Trophoblast cell (in vitro differentiated cells and primary cell): ENCODE measurements at places on chromosomes 12 and 14.

DNA sequence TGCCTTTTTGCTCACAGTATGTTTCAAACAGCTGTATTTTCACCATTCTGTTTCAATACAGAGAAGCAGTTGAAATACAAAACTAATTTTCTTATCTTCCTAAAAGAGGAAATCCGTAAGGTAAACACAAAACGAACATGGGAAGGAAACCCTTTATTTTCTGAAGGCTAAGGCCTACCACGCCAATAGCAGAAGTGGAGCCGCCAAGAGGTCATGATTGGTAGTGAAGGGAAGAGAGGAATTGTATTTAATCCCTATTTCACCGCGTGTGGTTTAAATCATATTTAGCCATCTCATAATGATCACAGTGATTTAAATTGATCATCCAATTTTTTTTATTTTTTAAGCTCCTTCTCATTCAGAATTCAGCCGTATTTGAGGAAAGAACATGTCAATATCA, 398.2 kb downstream of the PRKD1 start:
- no peak for DNase-seq

- DNase-seq, result no peak
These were observed 780 bp downstream of the SERPINA4 start for GRCh38 chr14:94562022-94562421.

DNA sequence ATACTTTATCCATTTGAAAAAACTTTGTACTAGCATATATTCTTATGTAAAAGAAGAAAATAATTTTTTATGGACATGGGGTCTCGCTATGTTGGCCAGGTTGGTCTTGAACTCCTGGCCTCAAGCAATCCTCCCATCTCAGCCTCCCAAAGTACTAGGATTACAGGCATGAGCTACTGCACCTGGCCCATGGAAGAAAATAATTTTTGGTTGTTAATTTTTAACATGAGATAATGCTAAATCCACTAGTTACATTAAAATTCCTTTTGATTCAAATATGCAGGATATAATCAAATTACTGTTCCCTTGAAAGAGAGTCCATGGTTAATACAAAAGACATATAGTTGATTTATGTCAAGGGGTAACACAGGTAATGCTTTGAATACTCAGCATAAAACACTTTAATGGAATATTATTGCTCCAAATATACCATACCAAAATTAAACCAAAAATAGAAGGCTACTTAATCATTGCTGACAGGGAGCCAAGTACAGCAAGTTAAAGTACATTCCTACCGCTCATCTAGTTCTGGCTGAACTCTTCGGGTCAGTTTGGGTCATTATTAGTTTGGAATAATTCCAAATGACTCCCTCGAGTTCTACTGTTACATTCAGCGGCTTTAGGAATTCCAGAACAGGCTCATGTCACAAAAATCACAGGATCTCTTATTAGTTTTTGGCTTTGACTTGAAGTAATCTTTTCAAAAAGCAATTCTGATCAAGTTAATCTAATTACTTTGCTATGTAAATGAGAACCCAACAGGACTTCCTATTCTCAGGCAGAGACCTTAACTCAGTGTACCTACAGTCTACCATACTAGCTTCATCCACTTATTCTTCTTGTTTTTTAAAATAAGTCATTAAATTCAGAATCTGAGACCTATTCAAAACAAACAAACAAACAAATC, 6.1 kb downstream of the SOS2 start:
- DNase-seq, result no peak

DNA sequence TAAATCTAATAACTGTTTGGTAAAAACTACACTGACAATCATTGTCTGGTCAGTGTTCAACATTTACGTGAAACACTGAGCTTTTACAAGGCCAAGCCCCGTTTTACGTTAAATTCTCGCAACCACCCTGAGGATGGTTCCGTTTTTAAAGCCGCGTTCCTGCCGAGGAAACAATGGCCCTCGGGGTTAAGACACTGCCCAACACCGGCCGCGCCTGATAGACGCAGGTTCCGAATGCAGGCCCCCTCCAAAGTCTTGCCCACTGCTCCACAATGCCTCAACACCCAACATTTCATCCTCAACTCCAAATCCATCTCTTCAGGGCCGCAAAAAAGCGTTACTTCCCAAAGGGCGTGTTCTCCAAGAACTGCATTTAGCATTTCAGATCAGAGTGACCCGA, 953 bp upstream of the SNRPF start:
- DNase-seq, result no peak

DNA sequence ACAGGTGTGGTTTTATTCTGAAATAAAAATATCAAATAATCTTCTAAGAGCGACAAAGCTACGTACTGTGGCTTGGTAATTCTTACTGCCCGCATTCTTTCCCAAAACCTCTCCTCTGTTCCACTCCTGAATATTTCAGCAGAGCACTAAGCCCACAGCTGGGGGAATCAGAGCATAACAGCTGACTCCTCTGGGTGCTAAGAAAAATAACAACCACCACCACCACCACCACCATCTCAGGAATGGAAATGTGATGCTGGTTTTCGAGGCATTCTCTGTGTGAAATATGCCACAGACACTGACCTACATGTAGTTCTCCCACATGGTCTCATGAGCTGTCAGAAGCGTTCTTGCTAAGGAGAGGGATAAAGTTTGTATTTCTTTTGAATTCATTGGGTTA, 183.7 kb downstream of the BMP4 start:
- peak; percentile 62 for DNase-seq

DNA sequence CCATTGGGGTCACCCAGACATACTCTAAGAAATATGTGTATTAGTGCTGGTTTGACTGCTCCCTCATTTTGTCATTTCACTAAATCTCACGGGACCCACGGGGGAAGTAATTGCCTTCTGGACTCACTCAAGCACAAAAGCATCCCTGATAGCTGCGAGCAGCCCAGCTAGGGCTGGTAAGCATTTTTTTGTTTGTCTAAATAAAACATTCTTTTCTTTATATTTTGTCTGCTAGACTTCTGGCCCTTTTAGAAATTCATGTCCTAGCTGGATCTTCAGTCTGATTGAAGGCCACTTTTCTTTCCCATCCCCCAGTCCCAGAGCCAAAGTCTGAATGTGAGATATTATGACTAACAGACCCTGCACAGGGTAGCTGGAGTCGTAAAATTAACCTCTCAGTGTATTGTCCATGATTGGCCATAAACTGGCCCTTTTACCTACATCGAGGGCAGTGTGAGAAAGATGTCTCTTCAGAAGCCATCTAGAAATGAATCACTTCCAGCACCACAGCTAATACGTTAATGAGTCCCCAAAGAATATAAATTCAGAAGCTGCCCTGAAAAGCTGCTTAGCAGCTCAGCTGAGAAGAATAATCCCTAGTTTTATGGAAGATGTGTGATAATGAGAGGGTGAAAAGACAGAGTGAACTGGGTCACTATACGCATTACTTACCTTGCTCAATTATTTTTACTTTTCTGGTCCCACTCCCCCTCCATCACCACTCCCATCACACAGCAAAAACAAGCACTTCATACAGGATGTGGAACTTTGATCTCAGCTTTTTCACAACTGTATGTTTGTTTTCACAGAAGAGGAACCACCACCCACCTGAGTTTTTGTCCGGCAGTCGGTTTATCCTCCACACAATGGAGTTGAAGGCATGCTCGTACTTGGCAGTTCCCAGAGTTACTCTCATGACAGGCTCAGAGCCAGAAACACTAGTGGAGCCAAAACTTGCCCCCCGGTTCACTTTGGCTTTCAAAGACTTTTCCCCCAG, 55.6 kb upstream of the GTF2A1 start:
- no peak for DNase-seq

- DNase-seq, result no peak
These were observed 25.0 kb downstream of the CREBL2 start for GRCh38 chr12:12636641-12637040.

GRCh38 chr12:110436231-110436630, 13.9 kb downstream of the ARPC3 start:
- no peak for DNase-seq

- DNase-seq, result no peak
These were observed 138.9 kb downstream of the GPR65 start for GRCh38 chr14:88143810-88144209.

DNA sequence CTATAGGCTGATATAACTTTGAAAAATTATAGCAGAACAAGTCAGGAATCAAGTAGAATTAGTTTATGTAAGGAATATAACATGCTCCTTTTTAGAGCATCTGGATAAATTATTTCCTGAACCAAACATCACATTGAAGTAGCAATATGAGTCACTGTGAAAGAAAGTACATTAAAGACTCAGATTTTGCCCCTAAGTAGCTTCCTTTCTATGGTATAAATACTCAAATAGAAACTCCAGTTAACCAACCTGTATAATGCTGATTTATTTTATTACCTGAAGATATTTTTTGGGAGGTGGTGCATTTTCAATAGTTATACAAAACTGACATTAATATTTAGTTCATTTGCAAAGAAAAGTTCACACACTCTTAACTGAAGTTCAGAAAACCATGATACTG, 312.1 kb downstream of the ITPR2 start:
- no peak for DNase-seq

- DNase-seq, result no peak
These were observed 91.9 kb downstream of the CRACR2A start for GRCh38 chr12:3661028-3661427.

DNA sequence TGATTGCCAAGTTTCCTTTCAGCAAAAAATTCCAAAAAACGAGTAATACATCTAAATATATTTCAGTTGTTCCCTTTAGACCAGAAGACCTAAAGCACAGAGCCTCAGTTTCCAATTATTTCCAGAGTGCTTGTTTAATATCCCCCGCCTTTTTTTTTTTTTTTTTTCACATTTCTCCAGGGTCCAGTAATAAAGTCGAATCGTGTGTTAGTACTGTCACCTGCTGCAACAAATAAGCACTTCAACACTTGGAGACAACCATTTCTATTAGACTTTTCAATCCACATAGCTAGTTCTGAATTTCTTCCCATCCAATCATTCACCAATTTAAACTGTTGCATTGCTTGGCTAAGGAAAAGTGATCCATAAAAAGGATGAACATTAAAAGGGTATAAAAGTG, 13.6 kb downstream of the PDE6H start:
- DNase-seq, result no peak

GRCh38 chr12:130053651-130054069, 108.6 kb upstream of the FZD10 start:
- no peak for DNase-seq
